ENCODE measurements at places on chromosomes 7 and 10.

- no peak for DNase-seq
Measured at GRCh38 chr7:21753071-21753470, 192.6 kb downstream of the CDCA7L start.

GRCh38 chr10:127925471-127926207, 18.7 kb downstream of the PTPRE start:
- no peak for DNase-seq

DNA sequence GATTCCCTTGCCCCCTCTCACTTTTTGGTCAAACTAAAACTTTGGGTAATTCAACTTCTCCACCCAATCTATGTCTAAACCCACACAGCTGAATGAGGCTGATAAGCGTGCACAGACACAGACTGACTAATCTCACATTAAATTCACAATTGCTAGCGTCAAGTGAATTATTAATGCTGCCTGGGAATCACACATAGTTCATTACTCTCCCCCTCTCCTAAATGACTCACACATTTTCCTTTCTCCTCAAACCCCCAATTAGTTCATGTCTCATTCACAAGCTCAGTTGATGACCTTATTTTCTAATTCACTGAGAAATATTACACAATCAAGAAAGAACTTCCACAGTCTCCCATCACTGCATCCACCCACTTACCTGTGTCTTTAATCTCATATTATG, 14.5 kb downstream of the KLF14 start:
- no peak for DNase-seq

DNA sequence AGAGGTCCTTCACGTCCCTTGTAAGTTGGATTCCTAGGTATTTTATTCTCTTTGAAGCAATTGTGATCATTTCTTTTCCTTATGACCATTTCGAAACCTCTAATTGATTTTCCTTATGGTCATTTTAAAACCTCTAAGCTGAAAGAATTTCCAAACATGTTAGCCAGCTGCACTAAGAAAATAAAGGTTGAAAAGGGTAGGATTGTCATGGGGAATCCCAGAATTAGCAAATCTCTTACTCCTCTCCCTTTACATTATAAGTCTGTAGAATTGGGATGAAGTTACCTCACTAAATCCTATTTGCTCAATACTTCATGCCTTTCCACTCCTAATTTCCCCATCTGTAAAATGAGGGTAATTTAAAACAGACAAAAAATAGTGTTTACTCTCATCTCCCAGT, 79.5 kb downstream of the FAM185A start:
- DNase-seq: no peak

DNA sequence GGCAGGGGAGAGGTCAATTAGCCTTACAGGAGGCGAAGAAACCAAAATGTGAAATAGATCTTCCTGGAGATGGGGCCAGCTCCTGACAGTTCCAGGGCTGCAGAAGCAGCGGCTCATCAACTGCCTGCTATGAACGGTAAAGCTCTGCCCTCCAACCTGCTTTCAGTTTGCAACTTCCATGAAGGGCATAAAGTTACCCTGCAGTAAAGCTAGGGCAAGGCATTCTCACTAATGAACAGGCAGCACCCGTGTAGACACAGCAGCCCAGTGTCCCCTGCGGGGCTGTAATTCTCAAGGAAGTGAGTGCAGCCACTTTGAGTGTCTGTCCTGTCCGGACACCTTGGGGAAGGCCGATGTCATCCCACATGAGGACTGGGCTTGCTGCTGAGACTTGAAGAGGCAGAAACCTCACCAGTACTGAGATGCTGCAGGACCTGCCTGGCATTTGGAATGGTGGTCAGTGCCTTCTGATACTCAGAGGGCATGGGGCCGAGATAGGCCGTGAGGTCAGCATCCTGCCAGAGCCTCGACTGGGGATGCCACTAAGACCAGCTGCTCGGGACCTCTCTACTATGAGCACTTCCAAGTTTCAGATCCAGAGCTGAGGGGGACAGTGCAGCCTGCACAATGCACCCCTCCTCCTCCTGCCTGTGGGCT, 26.1 kb upstream of the C10orf53 start:
- DNase-seq: no peak

- no peak for DNase-seq
Measured at GRCh38 chr10:48533951-48534720, 70.7 kb downstream of the ARHGAP22 start.
